ENCODE measurements at places on chromosomes 5 and 9.

GRCh38 chr9:114392749-114393112 lies 4.9 kb upstream of the AKNA start:
- H3K27me3 ChIP-seq, result no peaks in the 10 kb centered on the region
- DNase-seq, result no peak
- H3K4me3 ChIP-seq, result no peak overlapping the region

DNA sequence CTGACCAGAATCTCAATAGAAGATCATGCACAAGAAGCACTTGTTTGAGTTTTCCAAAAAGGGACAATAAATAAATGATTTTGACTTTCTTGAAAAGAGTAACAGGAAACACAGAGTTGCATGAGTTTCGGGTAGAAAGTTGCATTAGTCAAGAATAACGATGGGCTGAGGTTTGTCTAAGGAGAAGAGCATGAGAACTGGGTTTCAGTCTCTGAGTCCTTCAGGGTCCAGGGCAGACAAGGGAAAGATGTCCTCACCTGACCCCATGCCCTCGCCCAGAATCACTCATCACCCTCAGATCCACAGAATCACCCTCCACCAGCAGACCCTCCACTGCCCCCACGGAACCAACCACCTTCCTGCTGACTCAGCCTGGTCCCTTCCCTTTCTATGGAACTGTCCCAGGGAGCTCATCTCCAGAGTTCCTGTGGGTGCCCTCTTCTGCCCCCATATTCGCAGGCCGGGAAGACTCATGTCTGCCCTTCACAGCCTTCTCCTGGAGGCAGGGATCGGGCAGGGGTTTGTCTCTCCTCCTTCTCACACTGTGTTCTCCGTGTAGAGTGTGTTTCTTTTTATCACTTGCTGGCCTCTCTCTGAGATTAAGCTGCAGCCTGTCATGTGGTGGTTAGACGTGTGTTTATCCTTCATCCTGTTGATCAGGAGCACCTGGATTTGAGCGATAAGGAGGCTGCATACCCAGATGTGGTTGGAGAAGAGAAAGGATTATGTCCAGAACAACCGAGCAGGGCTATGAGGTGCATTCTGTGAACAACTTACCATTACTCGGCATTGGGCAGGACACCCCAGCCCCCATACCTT lies 442.6 kb downstream of the MAT2B start:
- H3K36me3 ChIP-seq, result no peaks in the 10 kb centered on the region
- H3K27me3 ChIP-seq, result no peaks in the 10 kb centered on the region
- no peak for DNase-seq
- H3K27ac ChIP-seq, result no peak overlapping the region
- no peak overlapping the region for H3K4me3 ChIP-seq

DNA sequence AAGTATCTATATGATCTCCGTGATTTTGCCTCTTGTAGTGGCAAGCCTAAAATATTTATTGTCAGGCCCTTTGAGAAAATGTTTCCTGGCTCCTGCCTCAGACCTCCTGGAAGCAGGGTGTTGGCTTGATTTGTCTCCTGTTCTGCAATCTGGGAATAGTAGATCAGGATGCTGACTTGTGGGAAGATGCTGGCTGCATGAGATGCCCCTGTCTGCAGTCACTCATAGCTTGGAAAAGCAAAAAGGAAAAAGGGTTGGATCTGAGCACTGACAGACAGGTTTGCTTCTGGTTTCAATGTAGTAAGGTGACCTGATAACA lies 16.7 kb downstream of the TJP2 start:
- H3K27me3 ChIP-seq, result no peaks in the 10 kb centered on the region
- DNase-seq, result no peak
- H3K36me3 ChIP-seq, result no peaks in the 10 kb centered on the region
- no peak overlapping the region for H3K4me3 ChIP-seq
- H3K4me1 ChIP-seq, result peaks cover 82% of the 10 kb centered on the region
- H3K27ac ChIP-seq, result peak overlapping the region; percentile 6

- DNase-seq, result no peak
- H3K27me3 ChIP-seq, result no peaks in the 10 kb centered on the region
- H3K4me1 ChIP-seq, result peaks cover 7% of the 10 kb centered on the region
- no peak overlapping the region for H3K4me3 ChIP-seq
- H3K36me3 ChIP-seq, result no peaks in the 10 kb centered on the region
These were observed 2.3 kb upstream of the PTGDS start for GRCh38 chr9:136974817-136975535.

DNA sequence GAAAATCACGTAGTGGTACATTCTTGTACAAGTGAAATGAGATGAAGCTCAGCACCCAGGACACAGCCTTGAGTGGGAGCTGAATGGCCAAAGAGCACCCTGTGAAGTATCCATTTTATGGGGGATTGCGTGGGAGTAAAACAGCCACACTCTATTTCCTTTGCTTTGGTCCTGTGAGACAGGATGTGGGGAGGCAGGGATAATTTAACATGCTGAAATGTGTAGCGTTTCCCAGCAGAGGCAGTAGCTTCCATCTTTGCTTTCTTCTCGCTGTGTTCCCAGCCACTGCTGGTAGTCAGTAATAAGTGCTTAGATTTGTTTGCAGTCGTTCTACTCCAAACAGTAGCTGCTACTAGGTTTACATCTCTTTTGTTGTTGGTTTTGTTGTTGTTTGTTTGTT lies 4.4 kb downstream of the IL31RA start:
- H3K4me1 ChIP-seq, result no peaks in the 10 kb centered on the region
- H3K4me3 ChIP-seq, result no peak overlapping the region
- no peaks in the 10 kb centered on the region for H3K27me3 ChIP-seq

DNA sequence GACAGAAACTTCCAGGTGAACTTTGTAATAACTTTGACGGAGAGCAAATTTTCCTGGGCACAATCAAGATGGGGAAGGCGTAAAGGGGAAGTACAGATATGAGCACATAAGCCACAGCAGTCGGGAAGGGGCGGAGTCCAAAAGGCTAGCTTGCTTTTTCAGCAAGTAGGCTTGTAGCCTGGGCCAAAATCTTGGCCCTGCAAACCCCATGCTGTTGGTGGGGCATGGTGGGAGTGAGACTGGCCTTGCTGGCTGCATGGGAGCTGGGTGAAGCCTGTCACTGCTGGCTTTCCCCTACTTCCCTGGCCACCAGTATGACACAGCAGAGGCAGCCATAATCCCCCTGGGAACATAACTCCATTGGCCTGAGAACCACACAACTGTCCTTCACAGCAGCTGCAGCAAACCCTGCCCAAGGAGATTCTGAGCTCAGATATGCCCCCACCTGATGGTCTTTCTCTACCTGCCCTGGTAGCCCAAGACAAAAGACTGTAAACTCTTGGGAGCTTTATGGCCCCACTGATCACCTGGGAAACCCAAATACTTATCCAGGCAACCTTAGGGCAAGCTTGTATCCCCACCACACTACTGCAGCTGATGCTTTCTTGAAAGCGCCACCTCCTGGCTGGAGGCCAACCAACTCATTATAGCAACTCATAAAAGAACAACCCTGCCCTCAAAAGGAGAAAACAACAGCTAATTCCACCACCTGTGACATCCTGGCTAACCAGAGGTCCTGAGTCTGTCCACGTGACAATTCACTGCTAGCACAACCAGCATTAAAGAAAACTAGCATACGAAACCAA lies 24.0 kb downstream of the DCTN4 start:
- H3K27me3 ChIP-seq, result no peaks in the 10 kb centered on the region
- H3K4me1 ChIP-seq, result no peaks in the 10 kb centered on the region
- peaks cover 25% of the 10 kb centered on the region for H3K36me3 ChIP-seq
- no peak overlapping the region for H3K4me3 ChIP-seq
- no peak overlapping the region for H3K27ac ChIP-seq
- no peak for DNase-seq

GRCh38 chr5:59125011-59125961 lies 542.4 kb downstream of the RAB3C start:
- H3K27me3 ChIP-seq, result no peaks in the 10 kb centered on the region
- peaks cover 33% of the 10 kb centered on the region for H3K4me1 ChIP-seq
- no peak overlapping the region for H3K4me3 ChIP-seq
- H3K36me3 ChIP-seq, result no peaks in the 10 kb centered on the region
- H3K27ac ChIP-seq, result peak overlapping the region; percentile 96
- peak; percentile 15 for DNase-seq

- H3K4me3 ChIP-seq, result no peak overlapping the region
- H3K27ac ChIP-seq, result no peak overlapping the region
- no peaks in the 10 kb centered on the region for H3K4me1 ChIP-seq
- no peaks in the 10 kb centered on the region for H3K36me3 ChIP-seq
These were observed 244.0 kb downstream of the ARHGAP26 start for GRCh38 chr5:143014017-143014651.

DNA sequence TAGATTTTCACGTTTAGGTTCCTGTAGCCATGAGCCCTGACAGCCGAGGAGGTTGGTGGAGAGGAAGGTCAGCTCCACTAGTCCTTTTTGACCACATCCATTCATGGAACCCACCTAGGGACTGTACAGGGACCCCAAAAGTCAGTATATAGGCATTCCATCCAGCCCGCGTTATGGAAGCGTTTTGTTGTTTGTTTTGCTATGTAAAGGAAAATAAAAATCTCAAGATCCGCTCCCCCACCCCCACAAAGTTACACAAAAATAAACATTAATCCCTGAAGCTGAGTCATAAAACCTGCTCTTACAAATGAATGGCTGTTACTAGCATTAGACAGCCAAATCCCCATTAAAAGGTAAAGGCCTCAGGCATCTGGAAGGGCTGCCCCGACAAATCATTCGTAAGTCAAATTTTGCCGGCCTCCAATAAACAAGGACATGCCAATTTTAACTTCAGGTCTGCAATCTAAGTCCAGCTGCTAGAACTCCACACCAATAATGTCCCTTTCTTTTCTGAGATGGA lies 292.9 kb downstream of the MED10 start:
- H3K36me3 ChIP-seq, result no peaks in the 10 kb centered on the region
- H3K4me1 ChIP-seq, result no peaks in the 10 kb centered on the region
- H3K27me3 ChIP-seq, result no peaks in the 10 kb centered on the region
- DNase-seq, result no peak
- H3K27ac ChIP-seq, result no peak overlapping the region

DNA sequence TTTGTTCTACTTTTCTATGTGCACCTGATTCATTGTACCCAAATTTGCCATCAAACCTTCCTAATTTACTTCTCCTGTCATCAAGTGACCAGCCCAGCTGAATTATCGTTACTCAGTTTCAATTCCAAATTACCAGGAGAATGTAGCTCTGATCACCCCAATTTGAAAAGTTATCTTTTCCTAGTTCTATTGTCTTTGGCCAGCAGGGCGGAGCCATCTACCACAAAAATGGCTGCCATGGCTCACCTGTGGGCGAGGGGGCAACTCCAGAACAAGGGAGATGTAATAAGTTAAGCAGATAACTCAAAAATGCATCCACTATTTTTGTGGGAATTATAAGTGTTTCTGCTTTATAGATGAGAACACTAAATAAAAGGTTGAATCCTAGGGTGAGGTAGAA lies 133.8 kb upstream of the MOCS2 start:
- H3K4me3 ChIP-seq, result no peak overlapping the region
- no peaks in the 10 kb centered on the region for H3K36me3 ChIP-seq
- no peaks in the 10 kb centered on the region for H3K27me3 ChIP-seq
- no peaks in the 10 kb centered on the region for H3K4me1 ChIP-seq
- no peak overlapping the region for H3K27ac ChIP-seq
- no peak for DNase-seq

Measured in thyroid gland (tissue), 4 donors.